ENCODE measurements at places on chromosomes 6 and 20.

DNA sequence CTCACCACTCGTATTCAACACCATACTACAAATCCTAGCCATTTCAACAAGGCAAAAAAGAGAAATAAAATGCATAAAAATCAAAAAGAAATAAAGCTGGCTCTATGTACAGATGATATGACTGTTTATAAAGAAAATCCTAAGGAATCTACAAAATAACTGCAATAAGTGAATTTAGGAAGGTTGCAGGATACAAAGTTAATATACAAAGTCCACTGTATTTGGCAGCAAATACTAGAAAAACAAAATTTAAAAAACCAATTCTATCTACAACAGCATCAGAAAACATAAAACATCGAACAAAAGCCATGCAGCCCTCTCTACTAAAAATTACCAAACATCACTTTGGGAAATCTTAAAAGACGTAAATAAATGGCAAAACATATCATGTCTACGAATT is 47.6 kb downstream of the RANBP9 start:
- DNase-seq: no peak

- no peak for DNase-seq
These were observed 1.2 kb downstream of the MYB start for GRCh38 chr6:135182071-135183001.

GRCh38 chr6:113011389-113011788 is 664.3 kb downstream of the RFPL4B start:
- no peak for DNase-seq

DNA sequence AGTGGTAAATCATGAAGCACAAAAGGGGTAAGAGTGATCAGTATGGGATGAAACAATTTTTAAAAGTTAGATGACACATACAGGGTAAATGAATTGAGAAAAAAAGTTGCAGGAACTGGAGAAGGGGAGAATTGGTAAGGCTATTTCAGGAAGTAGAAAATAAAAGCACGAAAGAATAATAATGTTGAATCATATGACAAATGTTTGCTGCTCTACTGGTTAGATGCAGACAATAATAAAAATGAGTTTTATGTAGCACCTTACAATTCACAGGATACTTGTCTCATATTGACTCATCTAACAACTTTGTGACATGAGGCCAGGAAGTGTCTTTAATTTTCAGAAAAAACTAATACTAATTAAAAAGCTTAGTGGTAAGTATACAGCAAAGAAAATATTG is 566.5 kb upstream of the MARCKS start:
- DNase-seq: no peak

- no peak for DNase-seq
These were observed 606.7 kb upstream of the CITED2 start for GRCh38 chr6:139981066-139981624.

- no peak for DNase-seq
These were observed 3.1 kb downstream of the COQ3 start for GRCh38 chr6:99390896-99391295.

GRCh38 chr6:130516604-130517003 is 150.8 kb downstream of the TMEM200A start:
- no peak for DNase-seq

DNA sequence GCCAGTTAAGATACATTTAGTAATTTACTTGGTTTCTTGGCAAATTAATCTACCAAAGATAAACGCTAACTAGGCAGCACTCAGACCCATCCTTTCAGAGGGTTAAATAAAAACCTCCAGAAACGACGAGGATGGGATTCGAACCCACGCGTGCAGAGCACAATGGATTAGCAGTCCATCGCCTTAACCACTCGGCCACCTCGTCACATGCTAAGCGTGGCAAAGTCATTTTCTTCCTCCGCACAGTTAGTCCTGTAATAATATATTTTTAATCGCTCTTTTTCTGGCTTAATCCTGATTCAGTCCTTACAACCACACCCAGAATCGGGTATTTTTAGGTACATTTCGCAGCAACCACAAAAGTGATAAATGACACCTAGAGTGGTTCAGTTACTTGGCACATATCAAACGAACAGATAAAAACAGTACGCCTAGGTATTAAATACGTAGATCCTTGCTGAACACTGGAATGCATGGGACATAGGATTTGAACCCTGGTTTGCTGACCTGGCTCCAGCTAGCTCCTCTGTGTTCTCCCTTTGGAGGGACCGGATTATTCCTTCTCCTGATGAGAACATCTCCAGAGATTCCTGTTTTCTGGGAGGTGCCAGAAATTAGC is 71.6 kb downstream of the GPX5 start:
- DNase-seq: peak; percentile 46

DNA sequence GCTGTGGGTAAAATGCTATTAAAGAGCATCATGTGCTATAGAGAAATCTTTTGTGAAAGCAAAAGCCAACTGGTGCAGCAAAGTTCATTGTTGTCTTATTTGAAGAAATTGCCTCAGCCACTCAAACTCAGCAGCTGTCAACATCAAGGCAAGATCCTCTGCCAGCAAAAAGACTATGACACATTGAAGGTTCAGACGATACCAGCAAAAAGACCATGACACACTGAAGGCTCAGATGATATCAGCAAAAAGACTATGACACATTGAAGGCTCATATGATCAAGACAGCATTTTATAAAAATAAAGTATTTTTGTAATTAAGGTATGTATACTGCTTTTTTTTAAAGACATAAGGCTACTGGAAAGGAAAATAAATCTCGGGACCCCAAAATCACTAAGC is 118.4 kb upstream of the RUNX2 start:
- DNase-seq: no peak

DNA sequence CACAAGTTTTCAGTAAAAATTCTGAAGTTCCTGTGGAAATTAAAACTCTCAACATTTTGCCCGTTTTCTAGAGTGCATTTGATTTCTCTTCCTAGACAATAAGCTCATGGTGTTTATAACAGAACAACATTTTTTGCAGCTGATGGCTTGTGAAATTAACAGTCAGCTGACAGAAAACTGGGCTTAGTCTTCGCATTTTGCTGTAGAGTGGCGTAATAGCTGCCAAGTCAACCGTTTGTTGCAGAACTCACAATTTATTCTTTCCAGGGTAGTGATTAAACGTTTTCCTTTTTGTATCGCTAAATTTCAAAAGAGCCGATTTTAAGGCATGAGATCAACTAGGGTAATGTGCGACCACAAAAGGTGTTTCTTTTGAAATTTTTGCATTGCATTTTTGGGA is 1.4 kb downstream of the SPO11 start:
- no peak for DNase-seq

DNA sequence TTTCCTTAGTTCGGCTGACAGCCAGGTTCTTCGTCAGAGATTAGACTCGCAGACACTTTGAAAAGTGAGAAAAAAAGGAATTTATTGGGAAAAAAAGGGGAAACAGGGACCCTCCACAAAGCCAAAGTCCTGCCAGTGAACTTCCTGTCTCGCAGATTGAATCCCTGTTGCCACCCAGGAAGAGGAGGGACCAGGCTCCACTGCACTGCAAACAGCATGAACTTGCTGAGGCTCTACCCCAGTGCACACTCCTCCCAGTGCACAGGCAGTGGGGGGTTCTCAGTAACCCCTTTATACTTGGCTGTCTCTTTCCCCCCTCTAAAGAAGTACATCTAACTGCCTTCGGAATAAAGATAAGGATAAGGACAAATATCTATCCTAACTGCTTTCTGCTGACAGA is 959.0 kb downstream of the GRIK2 start:
- no peak for DNase-seq

DNA sequence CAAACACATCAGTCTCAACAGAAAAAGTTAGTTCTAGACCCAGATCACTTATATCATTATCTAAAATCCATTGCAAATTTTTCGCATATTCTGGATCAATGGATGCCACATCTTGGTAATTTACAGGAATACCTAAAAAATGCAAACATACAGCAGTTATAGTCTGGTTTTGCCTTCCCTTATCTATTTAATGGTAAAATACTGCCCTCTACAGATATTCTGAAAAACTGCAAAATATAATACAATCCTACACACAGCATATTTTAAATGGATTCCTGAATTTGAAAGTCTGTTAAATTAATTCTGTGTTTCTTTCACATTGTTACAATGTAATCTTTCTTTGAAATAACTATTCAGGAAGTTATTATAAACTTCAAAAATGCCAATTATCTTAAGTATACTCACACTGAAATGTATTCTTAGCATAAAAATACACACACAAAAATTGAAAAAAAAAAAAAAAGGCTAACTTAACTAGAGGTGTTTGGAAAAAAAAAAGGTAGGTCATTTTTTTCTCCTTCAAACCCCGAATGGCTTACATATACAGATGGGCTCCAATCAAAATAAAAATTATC is 88.4 kb downstream of the HACE1 start:
- DNase-seq: peak; percentile 86

DNA sequence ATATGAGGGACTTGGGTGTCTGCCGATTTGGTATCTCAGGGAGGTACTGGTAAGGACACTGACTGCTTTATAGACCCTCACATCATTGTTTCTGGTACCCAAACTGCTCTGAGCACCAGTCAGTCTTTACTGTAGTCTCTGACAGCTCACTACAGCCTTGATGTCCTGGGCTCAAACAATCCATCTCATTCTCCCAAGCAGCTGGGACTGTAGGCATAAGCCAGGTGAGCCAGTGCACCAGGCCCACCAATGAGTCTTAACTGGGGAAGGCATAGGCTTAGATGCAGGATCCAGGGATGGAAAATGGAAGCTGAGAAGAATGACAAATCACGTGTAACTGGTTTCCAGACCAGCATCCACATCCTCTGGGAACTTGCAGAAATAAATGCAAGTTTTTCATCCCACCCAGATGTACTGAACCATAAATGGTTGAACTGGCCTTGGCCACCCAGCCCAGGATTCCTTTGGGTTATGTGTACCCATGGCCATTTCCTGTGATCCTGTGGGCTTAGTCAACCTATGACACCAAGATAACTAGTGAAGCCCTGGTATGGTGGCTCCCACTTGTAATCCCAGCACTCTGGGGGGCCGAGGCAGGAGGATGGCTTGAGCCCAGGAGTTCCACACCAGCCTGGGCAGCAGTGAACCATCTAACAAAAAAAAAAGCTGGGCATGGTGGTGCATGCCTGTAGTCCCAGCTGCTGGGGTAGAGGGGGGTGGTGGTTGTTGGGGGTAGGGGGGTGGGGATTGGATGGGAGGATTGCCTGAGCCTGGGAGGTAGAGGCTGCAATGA is 5.8 kb downstream of the TUBB start:
- no peak for DNase-seq

GRCh38 chr6:159565181-159565710 is 127.8 kb downstream of the SOD2 start:
- DNase-seq: no peak

GRCh38 chr6:39952167-39952566 is 17.9 kb upstream of the MOCS1 start:
- DNase-seq: no peak

- no peak for DNase-seq
These were observed 49.3 kb downstream of the SPATA2 start for GRCh38 chr20:49866051-49866450.

GRCh38 chr6:121443971-121444541 is 8.6 kb downstream of the GJA1 start:
- DNase-seq: no peak

- DNase-seq: no peak
These were observed 222.4 kb downstream of the CD83 start for GRCh38 chr6:14339711-14340584.

DNA sequence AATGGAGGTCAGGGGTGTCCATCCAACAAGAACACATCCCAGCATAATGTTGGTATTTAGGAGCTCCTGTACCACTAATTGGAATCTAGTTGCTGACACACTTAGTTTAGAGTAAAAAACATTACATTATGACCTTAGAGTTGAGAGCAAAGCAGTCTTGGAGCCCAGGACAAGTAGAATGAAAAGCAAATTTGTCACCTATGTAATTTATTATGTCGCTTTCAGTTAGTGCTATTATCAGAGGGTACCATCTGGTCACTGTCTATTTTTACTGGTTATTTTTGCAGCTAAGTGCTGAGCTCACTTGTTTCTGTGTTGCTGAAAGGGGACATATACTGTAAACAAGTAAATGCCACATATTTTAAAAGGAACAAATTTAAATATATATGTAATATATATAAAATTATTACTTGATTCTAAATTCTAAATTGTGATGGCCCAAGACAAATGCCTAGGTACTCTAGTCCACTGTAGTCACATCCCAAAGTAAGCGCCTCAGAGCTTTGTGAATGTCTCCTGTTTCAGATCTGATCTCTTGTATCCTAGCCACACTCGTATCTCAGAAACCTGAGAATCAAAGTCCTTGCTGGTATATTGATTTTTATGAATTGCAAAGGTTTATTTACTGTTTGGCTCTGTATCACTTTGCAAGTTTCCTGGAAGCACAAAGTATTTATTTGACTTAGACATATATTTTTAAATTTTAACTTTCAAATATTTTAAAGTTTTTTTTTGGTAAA is 148.6 kb upstream of the MAN1A1 start:
- DNase-seq: no peak

- DNase-seq: peak; percentile 18
These were observed 210.1 kb upstream of the CCN2 start for GRCh38 chr6:132161283-132161682.

- no peak for DNase-seq
These were observed 44.3 kb downstream of the OR2B2 start for GRCh38 chr6:27867945-27868300.

DNA sequence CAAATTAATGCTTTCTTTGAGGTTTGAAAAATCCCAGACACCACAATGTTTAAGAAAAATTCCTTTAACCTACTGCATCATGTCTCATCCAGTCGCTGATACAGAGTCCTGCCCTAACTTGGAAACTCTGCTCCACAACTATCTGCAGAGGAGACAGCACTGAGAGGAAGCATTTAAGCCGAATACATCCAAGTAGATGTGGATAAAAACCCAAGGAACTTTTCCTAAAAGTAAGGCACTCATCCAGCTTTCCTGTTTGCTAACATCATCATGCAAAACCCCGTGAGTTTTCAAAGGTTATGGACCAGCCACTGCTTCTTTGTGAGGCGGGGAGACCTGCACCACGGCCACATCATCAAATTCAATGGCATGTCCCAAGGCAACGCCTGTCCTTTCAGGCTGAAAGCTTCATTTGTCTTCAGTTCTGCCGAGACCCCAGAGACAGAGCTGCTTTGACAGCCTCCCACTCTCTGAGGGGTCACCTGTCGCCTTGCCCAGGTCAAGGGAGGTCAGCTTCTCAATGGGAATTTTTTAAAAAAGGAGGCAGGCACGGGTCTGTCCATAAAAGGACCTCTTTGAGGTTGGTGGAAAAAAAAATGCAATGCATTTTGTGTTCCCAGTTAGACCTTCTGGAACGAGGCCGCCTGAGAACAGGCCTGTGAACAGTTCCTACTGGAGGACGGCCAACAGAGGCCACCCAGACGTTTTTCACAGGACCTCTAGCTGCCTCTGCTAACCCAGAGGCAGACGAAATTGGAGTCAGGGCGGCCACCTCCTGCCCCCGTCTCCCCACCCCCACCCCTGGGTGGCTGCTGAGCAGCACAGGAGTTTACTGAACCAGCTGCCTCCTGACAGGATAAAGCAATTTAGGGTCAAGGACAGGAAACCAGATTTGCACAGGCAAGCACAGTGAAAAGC is 142.5 kb upstream of the HDDC2 start:
- no peak for DNase-seq

GRCh38 chr6:90466154-90466940 is 120.5 kb downstream of the MAP3K7 start:
- no peak for DNase-seq
